ENCODE measurements at places on chromosomes 3 and 15.

- DNase-seq: no peak
These were observed 59.6 kb downstream of the SMAD3 start for GRCh38 chr15:67124911-67125588.

- no peak for DNase-seq
These were observed 13.1 kb upstream of the ETV5 start for GRCh38 chr3:186121968-186122367.

DNA sequence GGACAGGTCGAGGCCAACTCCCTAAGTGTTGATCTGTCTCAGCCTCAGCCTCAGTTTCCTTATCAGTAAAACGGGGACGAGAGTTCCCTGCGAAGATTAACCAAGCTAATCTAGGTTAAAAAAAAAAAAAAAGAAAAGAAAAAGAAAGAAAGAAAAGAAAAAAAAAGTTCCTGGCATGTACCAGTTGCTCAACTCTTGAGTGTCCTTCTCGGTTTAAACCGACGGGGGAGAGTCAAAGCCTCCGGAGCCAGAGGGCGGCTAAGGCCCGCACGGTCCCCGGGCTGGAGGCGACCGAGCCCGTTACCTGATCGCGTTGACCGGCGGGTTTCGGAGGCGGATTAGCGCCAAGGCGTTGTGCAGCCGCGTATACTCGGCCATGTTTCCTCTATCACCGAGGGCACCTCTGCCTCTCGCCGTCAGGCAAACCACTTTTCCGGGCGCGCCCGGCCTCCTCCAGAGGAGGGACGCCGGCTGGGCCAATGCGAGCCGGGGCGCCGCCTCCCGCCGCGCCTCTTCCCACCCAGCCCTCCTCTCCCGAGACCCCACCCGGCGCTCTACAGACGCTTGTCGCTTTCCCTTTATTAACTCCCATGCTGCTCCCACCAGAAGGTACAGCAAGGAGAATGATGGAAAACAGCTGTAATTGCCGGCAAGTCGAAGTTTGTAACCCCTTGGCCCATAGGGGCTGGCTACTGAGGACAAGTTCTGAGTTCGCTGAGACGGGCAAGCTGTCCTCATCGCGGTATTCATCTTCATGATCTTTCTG lies at the start of gene EHHADH:
EHHADH (minus strand) TSS at position 405 of the 766 bp plus-strand sequence; CDS start at position 378, 27 bp downstream.
- peak; percentile 86 for DNase-seq

DNA sequence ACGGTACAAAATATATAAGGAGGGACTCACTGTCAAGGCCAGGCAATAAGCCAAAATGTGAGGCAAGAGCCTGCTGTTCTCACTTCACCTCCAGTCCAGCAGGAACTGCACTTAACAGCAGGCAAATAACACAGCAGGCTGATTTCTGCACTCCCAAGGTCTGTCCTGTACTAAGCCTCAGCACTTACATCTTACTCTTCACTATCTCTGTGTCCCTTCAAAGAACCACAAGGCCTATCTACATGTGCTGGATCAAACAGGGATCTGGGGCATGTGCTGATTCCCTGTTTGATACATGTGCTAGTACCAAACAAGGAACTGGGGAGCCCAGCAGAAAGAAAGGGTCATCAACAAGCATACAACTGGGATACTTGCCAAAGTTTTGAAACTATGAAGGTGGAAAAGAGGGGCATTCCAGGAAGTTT lies 22.2 kb downstream of the UACA start:
- peak; percentile 55 for DNase-seq

DNA sequence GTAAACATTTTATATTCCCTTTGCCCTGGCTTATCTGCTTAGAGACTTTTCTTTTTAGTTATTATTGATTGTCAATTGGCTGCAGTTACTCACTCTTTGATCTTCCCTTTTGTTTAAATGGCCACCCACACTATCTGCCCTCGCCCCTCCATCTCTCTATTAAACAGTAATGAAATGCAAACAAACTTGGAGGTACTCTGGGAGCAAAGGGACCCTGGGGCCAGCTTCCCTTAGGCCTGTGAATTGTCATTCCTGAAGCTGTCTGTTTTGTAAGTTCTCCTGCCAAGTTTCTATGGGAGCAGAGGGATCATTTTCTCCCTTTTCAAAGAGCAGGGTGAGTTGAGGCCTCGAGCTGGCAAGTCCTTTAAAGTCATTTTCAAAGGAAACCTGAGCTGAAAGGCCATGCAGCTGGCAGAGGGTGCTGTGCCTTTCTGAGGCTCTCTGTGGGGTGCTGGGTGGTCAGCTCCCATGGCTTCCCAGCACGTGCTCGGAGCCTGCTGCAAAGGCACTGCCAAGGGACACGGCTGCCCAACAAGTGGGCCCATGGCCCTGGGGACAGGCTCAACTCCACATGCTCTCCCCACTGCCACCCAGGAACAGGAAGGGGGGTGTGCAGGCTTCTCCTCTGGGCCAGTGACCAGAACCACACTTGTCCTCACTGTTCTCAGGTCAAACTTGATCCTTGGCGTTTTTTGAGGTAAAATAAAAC lies 17.4 kb upstream of the RTP2 start:
- DNase-seq: no peak

DNA sequence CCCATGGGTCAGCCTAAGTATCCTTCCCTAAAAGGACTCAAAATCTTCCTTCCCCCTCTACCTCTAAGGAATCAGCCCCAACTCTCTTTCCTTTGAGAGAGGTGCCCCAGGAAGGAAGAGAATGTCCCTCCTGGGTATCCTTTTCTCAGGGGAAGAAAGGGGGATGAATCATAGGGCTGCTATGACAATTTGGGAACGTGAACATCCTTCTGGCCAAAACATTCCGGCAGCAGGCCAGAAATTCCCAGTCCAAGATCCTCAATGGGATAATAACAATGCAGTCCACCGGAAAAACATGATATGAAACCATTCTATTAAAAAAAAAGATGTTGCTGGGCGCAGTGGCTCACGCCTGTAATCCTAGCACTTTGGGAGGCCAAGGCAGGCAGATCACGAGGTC lies 50.8 kb upstream of the CACNA2D3 start:
- no peak for DNase-seq

DNA sequence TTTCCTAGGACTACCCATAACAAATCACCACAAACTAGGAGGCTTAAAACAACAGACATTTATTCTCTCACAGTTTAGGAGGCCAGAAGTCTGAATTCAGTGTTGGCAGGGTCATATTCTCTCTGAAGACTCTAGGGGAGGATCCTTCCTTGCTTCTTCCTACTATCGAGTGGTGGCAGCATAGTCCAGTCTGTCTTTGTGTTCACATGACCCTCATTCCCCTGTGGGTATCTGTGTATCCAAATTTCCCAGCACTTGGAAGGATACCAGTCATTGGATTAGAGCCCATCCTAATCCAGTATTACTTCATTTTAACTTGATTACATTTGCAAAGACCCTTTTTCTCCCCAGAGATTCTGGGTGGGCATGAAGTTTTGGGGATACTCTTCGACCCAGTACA lies 63.8 kb downstream of the GMPS start:
- no peak for DNase-seq

DNA sequence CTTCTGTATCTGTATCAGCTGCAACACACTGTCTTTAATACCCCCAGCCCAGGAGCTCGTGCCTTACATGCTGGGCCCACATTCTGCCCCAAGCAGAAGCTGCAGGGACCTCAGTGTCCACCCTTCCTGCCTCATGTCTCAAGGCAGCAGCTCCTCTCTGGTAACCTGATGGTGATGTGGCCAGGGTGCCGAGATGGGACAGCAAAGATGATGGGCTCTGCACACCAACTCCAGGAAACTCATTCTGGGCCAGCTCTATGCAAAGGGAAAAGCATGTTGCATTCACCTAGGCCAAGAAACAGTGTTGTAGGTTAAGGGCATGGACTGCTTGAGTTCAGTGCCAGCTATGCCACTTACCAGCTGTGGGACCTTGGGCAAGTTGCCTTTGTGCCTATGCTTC lies 79.5 kb upstream of the PRR23C start:
- DNase-seq: no peak

DNA sequence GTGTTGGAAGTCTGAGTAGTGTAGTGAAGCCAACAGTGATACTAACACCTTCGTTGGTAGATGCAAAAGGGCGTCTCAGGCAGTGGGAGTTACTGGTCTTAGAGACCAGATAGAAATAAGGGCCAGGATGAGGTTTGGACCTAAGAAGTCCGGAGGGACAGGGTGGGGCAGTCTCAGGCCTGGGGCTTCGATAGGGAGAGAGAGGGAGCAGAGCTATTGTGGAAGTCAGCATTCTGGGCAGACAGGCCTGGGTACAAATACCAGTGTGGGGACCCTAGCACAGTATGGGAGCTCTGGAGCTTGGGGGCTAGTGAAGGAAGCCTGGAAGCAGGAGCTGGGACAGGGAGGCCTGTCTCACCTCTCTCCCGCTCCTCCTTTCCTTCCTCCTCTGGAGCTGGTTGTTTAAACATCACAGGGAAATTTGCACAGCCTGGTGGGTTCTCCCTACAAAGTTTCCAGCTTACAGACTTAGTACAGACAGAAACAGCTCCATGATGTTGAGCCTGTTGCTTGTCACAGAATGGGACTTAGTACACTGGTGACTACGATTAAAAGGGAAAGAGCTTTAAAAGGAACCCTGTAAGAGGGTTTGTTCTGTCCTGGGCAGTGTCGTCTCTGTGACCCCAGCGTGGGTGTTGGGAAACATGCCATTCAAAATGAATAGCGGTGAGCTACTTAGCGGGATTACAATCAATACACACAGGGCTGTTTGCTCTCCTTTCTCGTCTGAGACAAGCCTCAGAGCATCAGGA lies 76.4 kb upstream of the TNFAIP8L3 start:
- DNase-seq: no peak

DNA sequence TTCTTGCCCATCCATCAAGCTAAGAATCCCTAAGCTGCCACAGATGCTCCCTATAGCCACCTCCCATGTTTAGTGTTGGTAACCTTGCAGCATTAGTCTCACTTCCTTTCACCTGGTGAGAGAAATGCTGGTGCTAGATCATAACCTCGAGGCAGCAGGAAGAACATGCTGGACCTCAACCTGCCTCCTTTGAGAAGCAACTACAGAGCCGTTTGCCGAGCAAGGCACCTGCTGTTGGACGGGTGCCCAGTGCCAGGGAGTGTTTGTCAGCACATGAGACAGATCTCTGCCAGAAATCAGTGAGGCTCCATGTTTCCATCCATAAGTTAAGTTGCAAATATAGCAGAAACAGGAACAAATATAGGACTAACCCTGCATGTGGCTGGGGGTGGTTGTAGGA lies 955.7 kb downstream of the TUSC7 start:
- DNase-seq: no peak

GRCh38 chr3:39294446-39295183 lies 14.8 kb upstream of the CX3CR1 start:
- no peak for DNase-seq

- peak; percentile 27 for DNase-seq
These were observed 92.8 kb downstream of the GOLIM4 start for GRCh38 chr3:168002786-168003368.

DNA sequence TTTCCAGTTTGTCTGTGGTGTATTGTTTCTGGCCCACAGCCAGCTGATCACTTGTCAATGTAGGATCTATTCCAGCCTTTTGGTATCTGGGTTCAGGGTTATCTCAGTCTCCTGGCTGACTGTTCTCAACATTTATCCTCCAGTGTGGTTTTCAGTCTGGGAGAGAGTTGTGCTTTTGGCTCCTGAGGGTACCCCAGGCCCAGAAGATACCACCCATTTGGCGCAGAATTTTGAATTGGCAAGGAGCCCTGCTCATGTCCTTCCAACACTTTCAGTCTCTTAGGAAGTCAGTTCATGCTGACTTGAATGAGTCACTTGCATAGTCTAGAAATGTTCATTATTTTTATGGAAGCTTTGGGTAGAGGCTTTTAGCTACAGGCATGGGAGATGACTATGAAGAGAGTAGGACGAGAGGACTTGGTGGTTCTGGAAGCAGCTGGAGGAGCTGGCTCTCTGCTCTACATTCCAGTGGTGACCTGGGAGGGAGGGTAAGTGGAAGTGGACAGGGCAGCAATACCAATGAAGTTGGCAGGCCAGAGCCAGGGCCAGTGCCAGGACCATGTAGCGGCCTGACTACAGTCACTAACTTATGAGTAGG lies 7.2 kb downstream of the POLR2H start:
- DNase-seq: peak; percentile 83

DNA sequence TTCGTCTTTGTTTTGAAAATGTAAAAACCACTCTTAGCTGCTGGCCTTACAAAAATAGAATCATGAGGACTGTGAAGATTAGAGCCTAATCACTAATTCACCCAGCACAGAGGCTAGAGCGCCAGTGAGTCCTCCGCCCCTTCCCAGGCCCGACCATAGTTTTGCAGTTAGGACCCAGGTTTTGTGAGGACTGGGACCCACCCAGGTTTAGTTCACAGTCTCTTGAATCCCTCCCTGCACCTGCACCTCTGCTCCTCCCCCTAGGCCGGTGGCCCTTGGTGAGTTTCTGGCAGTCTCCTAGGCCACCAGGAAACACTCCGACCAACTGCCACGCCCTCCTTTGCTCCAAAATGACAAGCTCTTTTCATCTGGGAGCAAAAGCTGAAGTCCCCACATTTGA lies 136.0 kb upstream of the CCDC54 start:
- DNase-seq: peak; percentile 53

DNA sequence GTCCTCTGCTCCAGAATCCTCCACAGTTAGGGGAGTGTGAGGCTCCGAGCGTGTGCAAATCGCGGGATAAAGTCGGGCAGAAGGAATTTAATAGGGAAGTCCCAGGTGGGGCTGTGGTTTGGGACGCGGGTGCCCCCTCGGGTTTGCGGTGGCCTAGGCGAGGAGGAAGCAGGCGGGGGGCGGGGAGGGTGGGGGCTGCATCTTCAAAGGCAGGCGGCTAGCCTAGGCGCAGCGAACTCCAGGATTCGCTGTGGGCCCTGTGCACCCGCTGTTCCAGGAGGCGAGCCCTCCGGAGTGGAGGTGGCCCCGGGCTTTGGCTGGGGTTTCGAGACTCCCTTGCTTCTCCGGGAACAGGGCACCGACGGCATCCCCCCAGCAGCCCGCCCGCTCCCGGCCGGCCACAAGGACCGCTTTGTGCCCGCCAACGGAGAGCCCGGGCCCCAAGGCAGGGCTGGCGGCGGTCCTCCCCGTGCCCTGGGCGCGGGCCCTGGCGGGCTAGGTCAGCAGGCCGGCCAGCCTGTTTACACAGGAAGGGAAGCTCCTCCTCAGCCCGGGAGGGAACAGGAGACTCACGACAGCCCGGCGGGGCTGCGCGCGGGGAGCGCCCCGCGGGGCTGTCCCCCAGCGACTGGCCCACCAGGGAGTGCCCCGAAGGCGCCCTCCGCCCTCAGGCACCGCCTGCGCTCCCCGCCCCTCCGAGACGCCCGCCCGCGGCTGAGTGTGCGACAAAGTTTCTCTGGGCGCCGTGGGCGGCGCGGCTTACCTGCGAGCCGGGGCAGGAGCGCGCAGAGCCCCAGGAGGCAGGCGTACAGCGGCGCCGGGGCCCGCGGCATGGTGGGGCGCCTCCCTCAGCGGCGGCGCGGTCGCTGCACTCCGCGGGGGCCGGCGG lies 753 bp downstream of the ITGB5 start:
- peak; percentile 77 for DNase-seq
